ENCODE measurements at places on chromosomes 4 and X. TPM values are rescaled to one million over a fixed set of nuclear protein-coding genes. Genes with fewer than 3 reads are reported as not detected.

DNA sequence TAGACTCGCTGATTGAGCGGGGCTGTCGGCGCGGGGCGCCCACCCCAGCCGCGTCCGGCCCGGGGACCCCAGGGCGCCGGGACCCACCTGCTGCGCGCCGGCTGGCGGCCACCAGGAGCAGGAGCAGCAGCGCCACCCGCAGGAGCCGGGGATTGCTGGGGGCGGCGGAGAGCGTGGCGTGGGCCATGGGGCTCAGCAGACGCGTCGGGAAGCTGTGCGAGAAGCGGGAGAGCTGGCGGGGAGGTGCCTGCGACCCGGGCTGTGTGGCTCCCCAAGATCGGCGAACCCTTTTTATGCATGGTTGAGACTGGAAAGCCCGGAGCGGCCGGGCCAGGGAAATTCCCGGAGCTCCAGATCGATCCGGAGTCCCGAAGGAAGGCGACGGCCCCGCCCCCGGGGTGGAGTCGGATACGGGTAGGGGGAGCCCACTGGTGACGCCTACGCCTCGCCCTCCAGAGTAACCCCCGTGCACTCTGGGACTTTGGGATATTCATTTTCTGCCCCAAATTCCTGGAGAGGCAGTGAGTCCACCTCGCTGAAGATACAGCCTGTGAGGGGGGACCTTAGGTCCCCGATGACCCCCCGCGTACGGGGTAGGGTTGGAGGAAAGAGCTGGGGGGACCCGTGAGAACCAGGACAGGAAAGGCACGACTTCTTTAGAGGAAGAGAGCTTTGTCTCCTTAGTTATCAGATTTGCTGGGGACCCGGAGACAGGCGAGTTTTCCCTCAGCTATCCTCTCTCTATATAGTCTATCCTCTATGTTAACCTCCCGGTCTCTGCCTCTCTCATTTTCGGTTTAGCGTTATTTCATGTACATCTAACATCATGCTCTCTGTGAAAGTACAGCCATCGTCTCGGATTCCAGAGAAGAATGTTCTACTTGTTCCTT, at the start of gene CXCL3:
TSS of gene CXCL3 (minus strand) at position 265 of the 890 bp plus-strand sequence. CDS start at position 187, 78 bp downstream.
- DNase-seq = peak; percentile 84

Gene RUFY3
- total RNA-seq = 19.4 TPM

GRCh38 chr4:43243433-43244116, 351.1 kb downstream of the GRXCR1 start:
- no peak for DNase-seq

DNA sequence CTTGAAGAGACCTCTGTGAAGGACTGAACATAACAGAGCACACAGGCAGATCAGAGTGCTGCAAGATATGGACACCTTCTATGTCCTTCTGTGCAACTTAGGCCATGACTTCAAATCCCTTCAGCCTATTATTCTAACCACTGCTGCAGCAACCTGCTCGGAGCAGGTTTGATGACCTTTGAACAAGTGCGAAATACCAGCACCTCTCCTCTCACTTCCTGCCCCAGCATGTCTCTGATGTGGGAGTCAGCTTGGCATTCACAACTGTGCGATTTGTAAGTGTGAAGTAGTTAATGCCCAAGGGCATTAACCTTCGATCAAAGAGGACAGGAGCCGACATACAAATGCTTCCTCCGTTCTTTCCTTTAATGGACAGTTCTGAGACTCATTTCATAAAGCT, 1.6 kb upstream of the EXOC1 start:
- DNase-seq = no peak

DNA sequence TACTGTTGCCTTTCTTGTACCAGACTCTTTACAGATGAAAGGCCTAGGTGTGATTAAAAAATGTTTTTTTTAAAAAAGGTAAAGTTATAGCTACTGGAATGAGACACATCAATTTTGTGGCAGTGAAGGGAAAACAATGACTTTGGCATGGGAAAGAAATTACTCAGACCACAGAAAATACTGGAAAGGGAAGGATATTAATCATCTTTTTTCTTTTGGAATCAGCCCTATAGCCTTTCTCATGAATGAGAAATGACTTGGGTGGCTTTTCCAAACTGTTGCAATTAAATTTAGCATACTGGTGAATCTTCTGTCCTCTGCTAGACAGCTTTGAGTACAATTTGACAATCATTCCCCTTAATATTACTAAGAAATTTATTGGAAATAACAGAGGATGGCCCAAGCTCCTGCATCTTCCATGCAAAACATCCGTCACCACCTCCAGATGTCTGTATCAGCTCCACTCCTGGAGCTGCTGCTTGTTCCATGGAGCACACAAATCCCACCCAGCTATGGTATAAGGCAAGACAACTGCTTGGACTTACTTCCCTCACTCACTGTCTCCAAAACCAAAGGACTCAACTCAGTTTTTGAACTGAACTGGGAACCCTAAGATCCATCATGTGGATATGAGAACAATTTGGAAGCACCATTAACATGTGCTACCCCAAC, 97.6 kb upstream of the ARSJ start:
- DNase-seq = no peak

- no peak for DNase-seq
Measured at GRCh38 chr4:186018784-186019183, 50.2 kb upstream of the TLR3 start.
